ENCODE measurements at places on chromosomes 6 and 20. TPM values are rescaled to one million over a fixed set of nuclear protein-coding genes. Genes with fewer than 3 reads are reported as not detected.

The TRIM40 gene
- polyA plus RNA-seq, result 0.10 TPM

The OPRM1 gene
- not detected for polyA plus RNA-seq

DNA sequence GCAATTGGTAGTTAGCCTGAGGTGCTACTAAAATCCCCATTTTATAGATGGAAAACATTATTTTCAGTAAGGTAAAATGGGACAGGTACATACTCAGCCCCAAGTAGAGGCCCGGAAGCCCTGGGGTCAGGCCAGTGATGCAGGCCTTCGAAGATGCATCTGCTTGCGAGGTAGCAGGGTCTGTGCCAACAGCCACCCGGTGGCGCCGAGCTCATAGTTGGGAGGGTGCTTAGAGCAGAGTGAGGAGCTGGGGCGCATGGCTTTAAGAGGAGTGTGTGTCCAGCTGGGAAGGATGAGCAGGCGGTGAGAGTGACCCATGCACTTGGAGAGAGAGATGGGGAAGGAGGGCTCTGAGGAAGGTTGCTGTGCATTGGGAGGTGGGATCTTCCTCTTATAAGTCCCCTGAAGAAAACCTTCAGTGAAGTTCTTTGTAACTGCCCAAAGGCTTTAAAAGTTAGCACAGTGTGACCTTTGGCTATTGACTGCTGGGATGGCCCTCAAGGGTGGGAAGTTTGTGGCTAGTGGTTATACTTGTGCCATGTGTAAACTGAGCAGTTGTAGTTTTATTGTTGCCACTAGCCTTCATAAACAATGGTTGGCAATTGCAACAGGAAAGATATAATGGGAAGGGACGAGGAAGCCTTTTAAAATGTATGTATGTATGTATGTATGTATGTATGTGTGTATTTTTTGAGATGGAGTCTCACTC lies 71.1 kb downstream of the TOX2 start:
- DNase-seq, result no peak

DNA sequence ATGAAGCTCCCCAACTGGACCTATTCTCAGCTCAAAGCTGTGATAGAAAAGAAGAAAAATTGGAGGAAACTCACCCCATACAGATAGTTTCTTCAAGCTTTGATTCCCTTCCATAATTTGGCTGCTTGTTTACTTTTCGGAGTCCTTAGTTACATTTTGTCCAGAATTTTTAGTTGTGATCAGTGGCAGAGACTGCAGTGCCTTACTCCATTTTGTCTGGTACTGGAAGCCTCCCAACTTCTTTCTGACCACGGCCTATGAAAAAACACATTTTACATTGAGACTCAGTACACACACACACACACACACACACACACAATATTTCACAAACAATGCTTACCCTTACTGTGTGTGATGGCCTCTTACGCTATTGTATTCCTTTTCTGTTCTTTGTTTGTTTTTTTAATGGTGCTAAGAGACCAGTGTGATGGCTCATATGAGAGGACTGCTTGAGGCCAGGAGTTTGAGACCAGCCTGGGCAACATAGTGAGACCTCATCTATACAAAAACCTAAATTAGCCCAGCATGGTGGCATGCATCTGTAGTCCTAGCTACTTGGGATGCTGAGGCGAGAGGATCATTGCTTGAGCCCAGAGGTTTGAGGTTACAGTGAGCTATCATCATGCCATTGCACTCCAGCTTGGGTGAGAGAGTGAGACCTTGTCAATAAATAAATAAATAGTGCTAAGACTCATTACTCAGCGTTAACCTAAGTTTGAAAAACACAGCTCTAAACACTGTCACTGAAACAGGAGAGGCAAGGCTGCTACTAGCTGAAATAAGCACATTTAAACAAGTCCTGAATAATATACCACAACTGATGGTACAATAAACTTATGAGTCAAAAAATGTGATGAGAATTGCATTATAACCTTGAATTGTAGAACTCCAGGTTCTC lies 13.8 kb upstream of the RNF8 start:
- DNase-seq, result no peak

The PRND gene
- polyA plus RNA-seq, result 3.3 TPM

The GRM1 gene
- polyA plus RNA-seq, result 0.27 TPM

DNA sequence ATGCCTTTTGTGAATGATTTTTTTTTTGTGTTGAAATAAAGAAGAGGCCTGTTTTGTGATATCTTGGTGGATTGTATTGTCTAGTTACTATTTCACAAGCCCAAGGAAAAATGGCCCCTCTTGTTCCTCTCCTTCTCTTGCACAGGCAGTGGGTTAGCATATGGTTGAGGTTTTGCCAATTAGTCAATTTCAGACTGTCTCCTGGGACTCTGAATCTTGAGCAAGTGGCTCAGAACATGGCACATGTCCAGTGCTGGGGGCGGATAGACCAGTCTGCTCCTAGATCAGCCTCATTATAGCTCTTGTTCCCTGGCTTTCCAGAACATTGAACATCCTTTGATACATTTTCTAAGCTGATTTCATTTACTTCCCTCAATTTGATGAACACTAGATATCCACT lies 589.2 kb downstream of the PHF3 start:
- DNase-seq, result no peak

- DNase-seq, result no peak
Measured at GRCh38 chr20:14711652-14712051, 374.2 kb upstream of the FLRT3 start.

The TFAP2C gene
- polyA plus RNA-seq, result 0.88 TPM

DNA sequence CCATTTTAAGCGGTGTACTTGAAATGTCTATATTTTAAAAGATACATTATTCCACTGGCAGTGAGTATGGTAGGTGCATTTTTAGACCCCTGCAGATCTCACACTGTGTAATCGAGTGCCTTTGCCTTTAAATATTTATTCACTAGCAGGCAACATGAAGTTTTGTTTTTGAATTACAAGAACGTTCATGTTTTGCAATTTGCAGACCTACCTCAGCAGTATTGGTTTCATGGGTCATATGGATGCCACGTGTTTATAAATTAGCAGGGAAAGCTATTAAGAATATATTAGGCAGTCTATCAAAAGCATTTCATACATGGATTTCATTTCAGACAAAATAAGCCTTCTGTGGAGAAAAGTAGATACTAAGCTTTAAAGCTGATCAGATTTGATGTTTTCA lies 7.2 kb downstream of the MAP3K4 start:
- no peak for DNase-seq

DNA sequence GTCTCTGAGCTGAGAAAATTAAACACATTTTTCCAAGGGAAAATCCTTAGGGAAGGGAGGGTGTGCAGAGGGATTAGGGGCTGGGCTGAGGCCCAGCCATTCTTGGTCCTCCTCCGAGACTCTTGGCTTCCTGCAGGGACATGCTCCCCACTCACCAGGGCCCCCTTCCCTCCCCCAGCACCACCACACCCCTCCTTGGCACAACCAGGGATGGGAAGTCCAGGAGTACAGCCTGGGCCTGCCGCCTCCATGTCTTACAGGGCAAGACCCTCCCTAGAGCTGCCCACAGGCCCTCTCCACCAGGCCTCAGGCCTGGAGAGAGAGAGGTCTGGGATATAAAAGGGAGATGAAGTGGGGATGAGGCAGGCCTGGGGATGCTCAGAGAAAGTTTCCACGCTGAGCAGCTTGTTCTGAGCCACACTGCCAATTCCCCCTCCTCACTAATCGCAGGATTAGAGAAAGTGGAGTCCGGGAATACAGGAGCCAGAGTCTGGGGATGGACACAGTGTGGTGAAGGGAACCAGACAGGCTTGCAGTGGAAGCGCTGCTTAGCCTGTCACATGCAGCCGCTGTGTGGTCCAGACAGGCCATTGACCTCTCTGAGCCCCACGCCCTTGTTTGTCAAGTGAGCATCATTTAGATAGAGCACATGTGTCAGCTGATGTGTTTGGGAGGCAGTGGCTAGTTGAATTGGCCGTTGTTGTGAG lies 105.5 kb downstream of the MRPL14 start:
- DNase-seq, result no peak

The BFSP1 gene
- polyA plus RNA-seq, result 4.1 TPM

GRCh38 chr6:158389193-158389919 lies 77.1 kb downstream of the TULP4 start:
- no peak for DNase-seq

GRCh38 chr6:54935739-54936138 lies 89.2 kb downstream of the FAM83B start:
- no peak for DNase-seq

- no peak for DNase-seq
Measured at GRCh38 chr6:44005507-44005903, 121.7 kb downstream of the MRPL14 start.

GRCh38 chr6:89034586-89035251 lies 45.8 kb upstream of the PNRC1 start:
- DNase-seq, result no peak

DNA sequence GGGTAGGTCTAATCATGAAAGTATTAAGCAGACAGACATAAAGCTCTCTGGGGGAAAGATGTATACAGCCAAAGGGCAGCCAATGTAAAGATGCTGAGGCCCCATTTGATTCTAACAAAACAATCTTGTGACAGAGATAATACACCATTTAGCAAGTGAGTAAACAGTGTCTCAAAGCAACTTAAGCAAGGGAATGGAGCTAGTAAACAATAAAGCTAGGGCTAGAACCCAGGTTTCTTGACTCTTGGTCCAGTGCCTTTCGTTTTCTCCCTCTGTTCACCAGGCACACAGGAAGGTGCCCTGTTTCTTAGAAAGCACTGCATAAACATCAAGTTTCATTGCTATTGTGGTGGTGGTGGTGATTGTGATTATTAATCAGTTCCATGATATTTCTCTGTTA lies 5.1 kb downstream of the ELOVL2 start:
- no peak for DNase-seq

The TMEM30A gene
- polyA plus RNA-seq, result 118 TPM

- DNase-seq, result no peak
Measured at GRCh38 chr6:20712011-20712410, 177.8 kb downstream of the CDKAL1 start.

DNA sequence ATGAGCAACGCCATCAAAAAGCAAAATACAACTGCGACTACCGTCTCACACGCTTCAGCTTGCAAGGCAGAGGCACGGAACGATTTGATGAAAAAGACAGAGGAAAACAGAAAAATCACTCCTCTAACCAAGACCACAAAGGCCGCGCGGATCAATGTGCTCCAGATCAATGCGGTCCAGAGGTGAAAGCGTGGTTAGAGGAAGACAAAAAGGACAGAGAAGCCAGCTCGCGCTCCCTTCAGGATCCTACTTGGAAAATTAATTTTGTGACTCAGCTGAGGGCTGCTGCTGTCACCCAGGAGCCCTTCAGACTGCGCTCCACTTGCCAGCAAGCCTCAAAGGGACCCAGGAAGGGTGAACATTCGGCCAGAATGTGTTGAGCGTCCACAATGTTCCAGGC lies 140.2 kb upstream of the RPS6KA2 start:
- no peak for DNase-seq

DNA sequence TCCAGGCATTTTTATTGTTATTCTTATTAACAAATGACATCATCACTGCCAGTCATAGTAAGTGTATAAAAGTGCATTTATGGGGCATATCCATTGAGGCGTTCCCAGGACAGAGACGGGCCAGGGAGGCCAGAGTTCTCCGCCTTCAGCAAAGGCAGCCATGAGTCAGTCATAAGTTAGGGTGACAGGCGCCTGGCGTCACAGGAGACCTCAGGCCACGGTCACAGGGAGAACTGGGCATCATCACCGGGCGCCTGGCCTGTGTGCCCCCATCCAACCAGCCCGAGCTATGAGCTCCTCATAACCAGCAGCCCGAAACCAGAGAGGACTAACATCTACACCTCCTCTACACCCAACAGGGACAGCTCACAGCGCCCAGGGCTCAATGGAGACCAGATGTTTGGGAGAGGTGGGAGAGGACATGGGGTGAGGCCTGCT lies 259.2 kb downstream of the DLL1 start:
- no peak for DNase-seq

GRCh38 chr20:50534567-50534966 lies 24.4 kb downstream of the PTPN1 start:
- DNase-seq, result no peak

The TRAPPC3L gene
- polyA plus RNA-seq, result 0.35 TPM

DNA sequence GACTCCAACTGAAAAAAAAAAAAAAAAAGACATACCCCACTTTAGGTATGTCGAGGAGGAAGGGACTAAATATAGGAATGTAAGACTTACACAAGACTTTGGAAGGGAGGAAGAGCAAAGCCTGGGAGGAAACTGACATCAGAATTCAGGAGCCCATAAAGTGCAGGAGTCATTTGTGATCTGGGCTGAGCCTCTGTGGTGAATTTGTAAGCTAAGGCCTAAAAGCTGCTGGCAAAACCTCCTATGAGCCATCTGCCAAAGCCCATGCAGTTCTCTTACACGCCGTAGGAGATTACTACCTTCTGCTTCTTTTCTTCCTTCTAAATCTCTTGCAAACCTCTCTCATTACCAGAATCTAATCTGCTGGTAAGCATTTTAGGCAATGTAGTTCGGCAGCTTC lies 52.0 kb upstream of the THEMIS start:
- DNase-seq, result no peak

Measured in renal pelvis (tissue), 12 donors.